ENCODE measurements at places on chromosomes 11 and 22.

- DNase-seq, result no peak
Measured at GRCh38 chr22:49432211-49432896, 395.3 kb downstream of the BRD1 start.

DNA sequence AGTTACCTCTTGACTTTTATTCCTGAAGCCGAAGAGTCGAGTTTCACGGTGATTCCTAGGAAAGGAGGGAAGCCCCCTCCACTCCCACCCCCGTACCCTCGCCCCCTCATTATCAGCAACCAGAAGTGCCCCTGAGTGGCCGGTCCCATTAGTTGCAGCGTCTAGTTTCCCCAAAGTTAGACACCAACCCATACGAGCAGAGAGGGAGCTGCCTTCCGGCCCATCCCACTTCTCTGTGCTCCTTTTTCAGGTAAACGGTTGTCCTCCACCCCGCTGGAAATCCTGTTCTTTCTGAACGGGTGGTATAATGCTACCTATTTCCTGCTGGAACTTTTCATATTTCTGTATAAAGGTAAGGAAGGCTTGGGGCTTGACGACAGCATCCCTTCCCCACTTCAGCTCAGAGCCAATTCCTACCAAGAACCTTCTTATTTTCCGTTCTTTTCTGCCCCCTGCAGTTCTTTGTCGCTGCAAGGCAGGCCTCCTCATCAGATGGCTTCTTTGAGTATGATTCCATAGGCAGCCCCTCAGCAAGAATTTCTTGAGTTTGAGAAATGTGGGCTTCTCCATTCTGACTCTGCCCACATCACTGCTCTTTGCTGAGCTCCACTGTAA, 701 bp downstream of the TMEM216 start:
- no peak for DNase-seq

- DNase-seq, result no peak
Measured at GRCh38 chr11:78689585-78690153, 115.0 kb upstream of the NARS2 start.

- no peak for DNase-seq
Measured at GRCh38 chr11:118265954-118266353, 1.9 kb upstream of the MPZL2 start.

DNA sequence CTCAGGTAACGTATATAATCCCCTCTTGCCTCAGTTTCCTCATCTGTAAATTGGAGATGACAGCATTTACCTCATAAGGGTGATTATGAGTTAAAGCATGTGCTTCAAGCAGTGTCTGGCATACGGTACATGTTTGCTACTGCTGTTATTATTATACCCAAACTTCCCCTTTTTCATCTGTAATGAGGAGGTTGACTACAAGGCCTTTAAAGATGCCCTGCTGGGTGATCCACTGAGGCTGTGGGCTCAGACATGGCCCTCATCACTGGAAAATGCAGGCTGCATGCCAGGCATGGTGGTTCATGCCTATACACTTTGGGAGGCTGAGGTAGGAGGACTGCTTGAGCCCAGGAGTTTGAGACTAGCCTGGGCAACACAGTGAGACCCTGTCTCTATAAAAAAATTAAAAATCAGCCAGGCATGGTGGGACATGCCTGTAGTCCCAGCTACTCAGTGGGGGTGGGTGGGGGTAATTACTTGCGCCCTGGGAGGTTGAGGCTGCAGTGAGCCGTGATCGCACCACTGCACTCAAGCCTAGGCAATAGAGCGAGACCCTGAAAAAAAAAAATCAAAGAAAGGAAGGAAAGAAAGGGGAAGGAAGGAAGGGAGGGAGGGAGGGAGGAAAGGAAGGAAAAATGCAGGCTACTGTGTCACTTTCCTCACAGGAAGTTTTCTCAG, 4.3 kb downstream of the PIK3IP1 start:
- DNase-seq, result no peak

GRCh38 chr11:87431392-87431791, 393.7 kb downstream of the TMEM135 start:
- no peak for DNase-seq

GRCh38 chr11:72578051-72578450, 96.2 kb downstream of the PDE2A start:
- DNase-seq, result no peak

DNA sequence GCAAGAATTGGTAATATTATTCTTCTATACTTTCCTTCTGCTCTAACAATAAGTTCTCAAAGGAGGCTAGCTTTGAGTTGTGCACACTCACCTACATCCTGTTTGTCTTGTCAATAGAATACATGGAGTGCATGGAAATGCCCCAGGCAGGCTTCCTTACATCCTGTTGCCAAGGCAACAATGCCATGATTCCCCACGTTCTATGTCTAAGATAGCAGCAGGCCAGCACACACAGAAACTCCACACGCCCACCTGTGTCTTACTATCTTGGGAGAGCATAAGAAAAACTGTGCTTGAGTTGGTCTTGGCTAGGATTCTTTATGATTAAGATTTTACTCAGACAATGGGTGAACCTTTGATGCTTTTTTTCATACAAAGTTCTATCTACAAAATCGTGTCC, 379.2 kb downstream of the AASDHPPT start:
- no peak for DNase-seq

GRCh38 chr11:97087419-97087818, 697.6 kb downstream of the JRKL start:
- DNase-seq, result no peak

GRCh38 chr11:126978165-126978564, 22.4 kb downstream of the KIRREL3 start:
- DNase-seq, result no peak

GRCh38 chr11:79265756-79266322, 175.0 kb downstream of the TENM4 start:
- no peak for DNase-seq

- no peak for DNase-seq
Measured at GRCh38 chr11:47130543-47130942, 46.1 kb downstream of the ARFGAP2 start.

DNA sequence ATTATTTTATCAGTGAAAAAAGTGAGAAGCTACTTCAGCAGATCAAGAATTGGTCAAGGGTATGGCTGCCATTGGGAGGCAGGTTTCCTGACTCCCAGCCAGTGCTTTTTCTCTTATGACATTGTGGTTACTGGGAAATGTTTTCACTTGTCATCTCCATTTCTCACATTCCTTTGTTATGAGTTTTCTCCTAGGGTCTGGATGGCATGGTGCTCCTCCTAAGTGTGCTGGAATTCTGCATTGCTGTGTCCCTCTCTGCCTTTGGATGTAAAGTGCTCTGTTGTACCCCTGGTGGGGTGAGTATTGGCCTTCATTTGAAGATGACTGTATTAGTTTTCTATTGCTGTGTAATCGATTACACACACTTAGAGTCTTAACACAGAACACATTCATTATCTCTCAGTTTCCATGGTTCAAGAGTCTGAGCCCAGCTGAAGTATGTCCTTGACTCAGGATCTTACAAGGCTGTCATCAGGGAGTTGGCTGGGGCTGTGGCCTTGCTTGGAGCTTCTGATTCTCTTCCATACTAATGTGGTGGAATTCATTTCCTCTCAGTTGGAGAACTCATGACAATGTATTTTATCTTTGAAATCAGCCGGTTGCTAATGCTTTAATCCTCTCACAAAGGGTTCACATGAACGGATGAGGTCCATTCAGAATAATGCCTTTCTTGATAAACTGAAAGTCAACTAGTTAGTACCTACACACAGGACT, 21.0 kb upstream of the MS4A6E start:
- no peak for DNase-seq

DNA sequence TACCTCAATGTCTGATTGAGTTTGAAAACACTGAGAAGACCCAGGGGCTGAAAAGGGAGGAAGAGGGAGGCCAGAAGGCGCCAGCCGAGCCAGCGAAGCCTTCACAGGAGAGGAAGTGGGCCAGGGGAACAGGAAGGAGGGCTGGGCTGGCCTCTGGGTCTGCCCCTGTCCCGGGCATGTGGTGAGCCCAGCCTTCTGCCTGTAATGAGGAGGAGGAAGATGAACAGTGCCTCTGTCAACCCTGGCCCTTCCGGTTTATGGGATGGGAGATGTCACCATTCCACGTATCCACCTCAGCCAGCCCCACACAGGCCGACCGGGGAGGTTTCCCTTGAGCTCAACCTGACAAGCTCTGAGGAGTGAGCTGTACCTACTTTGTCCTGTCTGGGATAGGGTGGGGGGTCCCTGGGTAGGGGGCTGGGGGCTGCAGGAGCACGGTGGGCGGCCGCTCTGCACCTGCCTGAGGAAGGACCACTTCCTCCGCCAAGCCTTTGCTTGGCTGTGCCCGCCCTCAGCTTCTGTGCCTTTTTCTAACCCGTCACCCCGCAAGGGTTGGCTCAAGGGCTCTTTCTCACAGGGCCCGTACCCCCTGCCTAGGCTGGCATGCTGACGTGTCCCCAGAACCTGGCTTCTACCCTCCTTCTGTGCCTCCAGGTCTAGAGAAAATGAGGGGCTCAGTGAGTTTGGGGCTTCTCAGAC, 2.0 kb downstream of the PARVG start:
- DNase-seq, result peak; percentile 66

GRCh38 chr11:69365558-69365957, 71.6 kb downstream of the MYEOV start:
- DNase-seq, result no peak

GRCh38 chr22:47012589-47013370, 250.3 kb downstream of the TBC1D22A start:
- peak; percentile 17 for DNase-seq

- peak; percentile 60 for DNase-seq
Measured at GRCh38 chr11:18706330-18707243, 8.0 kb downstream of the TMEM86A start.

- no peak for DNase-seq
Measured at GRCh38 chr11:11626128-11626527, 4.3 kb upstream of the GALNT18 start.

DNA sequence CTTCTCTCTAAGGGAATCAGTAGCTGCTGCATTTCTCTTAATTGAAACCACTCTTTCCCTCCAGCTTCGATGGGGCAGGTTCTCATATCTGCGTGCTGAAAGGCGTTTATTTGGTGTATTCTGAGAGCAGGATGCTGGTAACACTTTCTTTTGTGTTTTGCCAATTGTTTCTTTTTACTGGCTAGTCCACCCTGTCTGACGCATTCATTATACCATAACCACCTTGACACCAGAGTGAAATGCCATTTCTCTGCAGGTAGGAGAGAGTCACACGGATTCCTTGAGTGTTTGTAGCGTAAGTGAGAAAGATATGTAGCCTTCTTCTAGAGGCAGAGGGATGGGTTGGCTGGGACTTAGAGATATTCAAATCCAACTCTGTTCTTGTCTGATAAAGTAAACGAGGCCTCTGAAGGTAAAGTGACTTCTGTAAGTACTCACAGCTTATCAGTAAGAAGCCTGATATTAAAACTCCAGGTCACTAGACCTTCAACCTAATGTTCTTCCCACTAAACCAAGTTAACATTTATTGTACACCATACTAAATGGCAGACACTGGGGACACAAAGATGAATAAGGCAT, 21.4 kb downstream of the CD44 start:
- DNase-seq, result no peak

- no peak for DNase-seq
Measured at GRCh38 chr11:126186708-126187529, 24.5 kb downstream of the RPUSD4 start.
